Activated T-cell treated with anti-CD3 and anti-CD28 coated beads, Interleukin-2, amount 50 U/mL, for 72 hours (primary cell): ENCODE measurements at places on chromosomes 6 and 20. TPM values are rescaled to one million over a fixed set of nuclear protein-coding genes. Genes with fewer than 3 reads are reported as not detected.

DNA sequence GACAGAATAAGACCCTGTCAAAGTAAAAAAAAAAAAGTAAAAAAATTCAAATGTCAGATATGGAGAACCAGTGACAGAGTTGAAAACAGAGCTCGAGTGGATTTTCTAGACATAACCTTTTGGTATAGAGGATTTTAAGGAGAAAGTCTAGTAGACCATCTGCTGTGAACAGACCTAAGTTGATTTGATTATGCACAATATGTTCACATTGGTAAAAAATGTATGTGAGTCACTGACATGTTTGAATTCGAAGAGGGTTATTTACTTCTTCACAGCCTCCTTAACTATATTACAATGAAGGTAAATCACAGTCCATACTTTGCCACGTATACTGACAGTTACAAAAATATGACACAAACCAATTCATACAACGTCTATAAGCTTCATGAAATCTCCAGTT, 7.4 kb downstream of the TINAG start:
- no peak for DNase-seq

GRCh38 chr6:100023798-100024197, 29.8 kb upstream of the MCHR2 start:
- DNase-seq = no peak

DNA sequence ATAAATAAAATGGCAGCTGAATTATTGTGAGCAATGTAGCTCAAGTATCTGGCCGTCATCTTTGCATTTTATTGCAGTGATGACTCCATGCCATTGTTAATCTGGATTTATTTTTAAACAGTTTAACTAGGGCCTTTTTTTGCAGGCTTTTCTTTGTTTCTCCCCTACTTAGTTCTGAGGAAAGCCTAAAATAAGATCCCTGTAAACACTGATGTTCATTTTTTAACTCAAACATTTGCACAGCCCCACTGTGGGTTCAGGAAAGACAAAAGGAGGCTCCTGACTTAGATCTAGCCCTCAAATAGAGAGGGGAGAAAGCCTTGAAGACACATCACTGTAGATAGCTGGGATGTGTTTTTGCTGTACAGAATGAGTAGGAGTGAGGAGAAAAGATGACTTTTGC, 69.2 kb downstream of the PLEKHG1 start:
- no peak for DNase-seq

DNA sequence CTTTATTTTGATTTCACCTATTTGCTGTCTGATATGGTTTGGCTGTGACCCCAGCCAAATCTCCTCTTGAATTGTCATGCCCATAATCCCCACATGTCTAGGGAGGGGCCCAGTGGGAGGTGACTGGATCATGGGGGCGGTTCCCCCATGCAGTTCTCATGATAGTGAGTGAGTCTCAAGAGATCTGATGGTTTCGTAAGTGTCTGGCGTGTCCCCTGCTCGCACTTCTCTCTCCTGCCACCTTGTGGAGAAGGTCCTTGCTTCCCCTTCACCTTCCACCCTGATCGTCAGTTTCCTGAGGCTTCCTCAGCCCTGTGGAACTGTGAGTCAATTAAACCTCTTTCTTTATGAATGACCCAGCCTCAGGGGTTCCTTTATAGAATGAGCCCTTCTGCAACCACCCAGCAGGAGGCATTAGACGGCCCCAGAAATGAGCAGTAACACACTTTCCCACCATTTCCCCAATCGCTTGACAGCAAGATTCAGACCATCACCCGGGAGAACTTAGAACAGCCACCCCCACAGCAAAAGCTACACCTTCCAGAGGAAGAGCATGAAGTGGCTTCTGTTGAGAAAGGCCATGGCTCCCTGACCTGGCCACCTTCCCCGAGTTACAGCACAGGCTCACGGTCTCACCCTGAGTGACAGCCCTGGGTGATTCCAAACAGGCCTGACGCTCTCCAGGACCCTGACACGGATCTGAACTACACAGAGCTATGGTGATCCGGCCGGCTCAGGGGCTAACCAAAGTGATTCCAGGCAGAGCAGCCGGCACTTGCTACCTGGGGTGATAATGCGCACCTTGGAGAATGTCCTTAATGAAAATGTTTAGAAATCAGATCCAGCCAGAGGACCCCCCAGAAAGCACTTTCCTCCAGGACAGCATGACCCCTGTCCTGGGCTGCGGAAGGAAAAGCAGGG, 131.2 kb upstream of the CDH4 start:
- peak; percentile 23 for DNase-seq

PPP1R3G gene
- not detected for total RNA-seq

SGK1 gene
- total RNA-seq = 30.7 TPM
